ENCODE measurements at places on chromosomes 1 and 21. TPM values are rescaled to one million over a fixed set of nuclear protein-coding genes. Genes with fewer than 3 reads are reported as not detected.

GRCh38 chr1:114154963-114155322 lies 1.3 kb upstream of the SYT6 start:
- DNase-seq = no peak

GRCh38 chr1:77484926-77485325 lies 197.5 kb downstream of the ZZZ3 start:
- DNase-seq = no peak

- no peak for DNase-seq
Observed at GRCh38 chr1:89802841-89803240, 18.0 kb upstream of the LRRC8D start.

GRCh38 chr1:236515443-236515958 lies 8.3 kb upstream of the LGALS8 start:
- no peak for DNase-seq

GRCh38 chr1:173330149-173330951 lies 123.2 kb upstream of the TNFSF4 start:
- no peak for DNase-seq

- no peak for DNase-seq
Observed at GRCh38 chr1:50959303-50959912, 659 bp downstream of the FAF1 start.

DNA sequence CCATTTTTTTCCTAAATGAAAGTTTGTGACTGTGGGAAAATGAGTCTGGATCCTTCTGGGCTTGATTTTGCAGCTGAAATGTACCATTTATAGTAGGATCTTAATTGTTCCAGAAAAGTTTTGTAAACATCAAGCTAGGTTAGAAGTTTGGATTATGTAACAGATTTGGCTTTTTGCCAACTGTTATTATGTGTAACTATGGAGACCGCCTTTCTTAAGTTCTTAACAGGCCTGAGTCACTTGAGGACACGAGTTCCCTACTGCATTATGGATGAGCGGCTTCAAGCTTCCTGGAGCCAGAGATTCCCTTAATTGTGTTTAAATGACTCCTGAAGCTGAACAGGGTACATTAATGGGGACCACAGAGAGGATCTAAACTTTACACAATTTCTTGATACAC lies 22.2 kb downstream of the SLC25A33 start:
- DNase-seq = no peak

DNA sequence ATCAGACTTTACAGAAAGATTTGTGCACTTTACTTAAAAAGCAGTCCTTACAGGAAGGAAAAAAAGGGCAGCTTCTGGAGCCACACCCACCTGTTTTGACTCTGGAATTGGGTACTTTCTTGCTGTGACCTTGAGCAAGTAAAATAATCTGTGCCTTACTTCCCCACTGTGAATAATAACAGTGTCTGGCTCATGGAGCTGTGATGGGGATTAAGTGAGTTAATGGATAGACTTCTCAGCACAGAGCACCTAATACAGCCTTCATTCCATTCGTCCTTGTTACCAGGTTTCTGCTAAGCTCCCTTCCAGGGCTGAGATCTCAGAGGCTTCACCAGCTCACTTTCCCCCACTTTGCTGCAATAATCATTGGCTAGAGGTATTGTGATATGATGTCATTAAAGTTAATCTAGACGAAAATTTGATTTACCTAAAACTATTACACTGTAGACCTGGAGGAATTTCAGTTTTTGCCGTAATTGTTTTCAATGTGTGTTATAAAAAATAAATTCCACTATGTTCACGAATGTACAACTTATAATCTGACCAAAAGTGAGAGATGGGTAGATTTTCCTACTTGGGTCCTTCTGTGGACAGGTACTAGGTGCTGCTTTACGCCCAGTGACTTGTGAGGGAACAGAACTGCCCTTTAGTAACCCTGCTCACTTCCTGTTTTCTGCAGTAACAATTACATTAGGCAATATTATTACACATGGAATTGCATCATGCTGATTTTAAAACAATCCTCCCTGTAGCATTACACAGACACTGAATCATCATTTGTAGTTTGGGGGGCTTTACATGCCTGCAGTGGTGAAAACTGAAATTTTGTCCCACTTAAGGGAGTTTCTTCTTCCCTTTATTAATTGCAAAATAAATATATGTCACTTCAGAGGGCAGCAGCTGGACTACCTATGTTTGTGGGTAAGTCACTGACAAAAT lies 19.7 kb upstream of the ABCG1 start:
- DNase-seq = no peak

DNA sequence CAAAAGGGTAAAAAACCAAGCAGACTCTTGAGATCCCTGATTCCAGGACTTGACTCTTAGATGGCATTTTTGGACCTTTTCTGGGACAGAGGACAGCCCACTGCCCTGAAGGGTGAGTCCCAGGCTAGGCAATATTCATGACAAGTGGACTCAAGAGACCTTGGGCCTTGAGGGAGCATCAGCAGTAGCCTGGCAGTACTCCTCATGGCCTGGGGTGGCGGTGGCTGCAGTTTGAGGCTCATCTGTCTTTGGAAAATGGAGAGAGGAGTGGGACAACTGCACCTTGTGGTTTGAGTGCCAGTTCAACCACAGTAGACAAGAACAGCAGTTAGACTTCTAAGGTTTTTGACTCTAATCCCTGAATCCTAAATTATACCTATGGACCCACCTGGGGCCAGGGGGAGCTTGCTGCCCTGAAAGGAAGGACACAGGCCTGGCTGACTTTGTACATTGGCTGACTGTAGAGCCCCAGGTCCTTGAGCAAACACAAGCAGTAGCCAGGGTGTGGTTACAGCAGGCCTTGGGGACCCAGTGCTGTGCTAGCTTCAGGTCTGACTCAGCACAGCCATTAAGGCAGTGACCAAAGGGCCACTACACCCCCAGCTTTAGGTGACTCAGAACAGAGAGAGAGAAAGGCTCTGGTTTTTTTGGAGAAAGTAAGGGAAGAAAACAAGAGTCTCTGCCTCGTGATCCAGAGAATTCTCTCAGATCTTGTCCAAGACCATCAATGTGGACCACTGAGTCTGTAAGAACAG lies 1023.2 kb downstream of the KCNT2 start:
- DNase-seq = no peak

DNA sequence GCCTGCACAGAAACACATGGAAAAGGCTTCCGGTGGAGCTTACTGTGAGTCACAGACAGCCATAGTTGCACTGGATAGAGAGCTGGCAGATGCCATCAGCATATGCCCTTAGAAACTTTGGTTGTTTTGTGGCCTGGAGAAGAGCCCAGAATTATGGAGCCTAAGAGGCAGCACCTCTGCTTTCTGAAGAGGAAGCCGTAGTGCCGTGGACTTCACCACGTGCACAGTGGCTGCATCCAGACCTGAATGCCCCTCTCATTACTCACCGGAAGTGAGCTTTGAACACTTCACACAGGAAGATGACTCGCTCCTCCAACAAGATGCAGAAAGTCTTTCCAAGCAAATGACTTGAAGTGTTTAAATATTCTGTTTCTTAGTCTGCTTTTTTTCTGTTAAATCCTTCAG lies 28.4 kb downstream of the JUN start:
- DNase-seq = peak; percentile 63

DNA sequence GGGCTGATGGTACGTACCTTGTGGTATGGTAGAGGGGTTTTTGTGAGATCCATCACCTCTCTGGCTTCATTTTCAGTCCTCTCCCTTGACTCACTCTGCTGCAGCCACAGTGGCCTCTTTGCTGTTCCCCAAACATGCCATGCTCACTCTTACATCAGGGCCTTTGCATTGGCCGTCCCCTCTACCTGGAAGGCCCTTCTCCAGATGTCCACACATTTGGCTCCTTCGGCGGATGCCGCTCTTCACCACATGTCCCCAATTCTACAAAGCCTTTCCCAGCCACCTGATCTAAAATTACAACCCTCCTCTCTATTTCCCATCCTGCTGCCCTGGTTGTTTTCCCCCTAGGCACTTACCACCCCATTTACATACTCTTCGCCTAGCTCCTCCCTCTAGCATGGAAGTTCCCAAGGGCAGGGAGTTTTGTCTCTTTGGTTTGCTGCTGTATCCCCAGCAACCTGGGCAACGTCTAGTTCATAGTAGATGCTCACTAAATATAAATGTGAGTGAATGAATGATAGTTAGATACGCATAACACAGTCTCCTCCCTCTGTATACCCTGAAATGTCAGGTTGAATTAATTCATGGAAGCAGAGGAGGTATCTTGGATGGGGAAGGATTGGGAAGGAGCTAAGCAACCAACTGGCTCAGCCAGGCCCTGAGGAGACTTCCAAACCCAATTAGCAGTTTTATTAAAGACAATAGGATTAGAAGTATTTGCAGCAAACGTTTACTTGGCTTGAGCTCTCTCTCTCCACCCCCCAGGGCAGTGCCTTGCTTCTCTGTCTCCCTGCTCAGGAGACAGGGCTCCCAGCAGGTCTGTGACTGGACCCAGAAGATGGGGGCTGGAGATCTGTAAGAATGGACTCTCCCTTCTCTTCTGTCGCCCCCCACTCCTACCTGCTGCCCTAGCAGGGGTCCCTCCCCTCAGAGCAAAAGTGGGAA lies 264.2 kb downstream of the GRIK3 start:
- no peak for DNase-seq

- DNase-seq = no peak
Observed at GRCh38 chr21:34881839-34882371, 167.2 kb downstream of the RUNX1 start.

DNA sequence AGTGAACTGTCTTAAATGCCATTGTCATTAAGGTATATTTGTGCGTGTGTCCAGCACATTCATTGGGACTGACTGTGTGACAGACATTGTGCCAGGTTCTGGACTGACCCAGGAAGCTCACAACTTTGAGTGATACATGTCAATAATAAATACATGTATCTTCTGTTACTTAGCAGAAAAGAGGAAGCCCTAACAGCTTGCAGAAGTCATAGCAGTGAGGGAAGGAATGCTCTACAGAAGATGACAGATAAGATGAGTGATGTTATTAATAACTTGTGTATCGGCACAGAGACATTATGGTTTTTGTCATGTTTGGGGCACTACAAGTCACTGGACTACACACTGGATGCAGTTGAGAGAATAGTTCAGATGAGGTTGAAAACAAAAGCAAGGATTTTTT lies 1.2 kb upstream of the SRSF11 start:
- no peak for DNase-seq

Gene BARHL2
- not detected for total RNA-seq

Gene ATF6
- total RNA-seq = 18.5 TPM

Gene MYBPHL
- 521 TPM for total RNA-seq

Gene HFM1
- 2.9 TPM for total RNA-seq

Gene SVBP
- total RNA-seq = 12.7 TPM

Gene OR2L3
- not detected for total RNA-seq

Gene BSND
- total RNA-seq = not detected
